HT-29 (cell line): ENCODE measurements at places on chromosomes 11 and 22.

DNA sequence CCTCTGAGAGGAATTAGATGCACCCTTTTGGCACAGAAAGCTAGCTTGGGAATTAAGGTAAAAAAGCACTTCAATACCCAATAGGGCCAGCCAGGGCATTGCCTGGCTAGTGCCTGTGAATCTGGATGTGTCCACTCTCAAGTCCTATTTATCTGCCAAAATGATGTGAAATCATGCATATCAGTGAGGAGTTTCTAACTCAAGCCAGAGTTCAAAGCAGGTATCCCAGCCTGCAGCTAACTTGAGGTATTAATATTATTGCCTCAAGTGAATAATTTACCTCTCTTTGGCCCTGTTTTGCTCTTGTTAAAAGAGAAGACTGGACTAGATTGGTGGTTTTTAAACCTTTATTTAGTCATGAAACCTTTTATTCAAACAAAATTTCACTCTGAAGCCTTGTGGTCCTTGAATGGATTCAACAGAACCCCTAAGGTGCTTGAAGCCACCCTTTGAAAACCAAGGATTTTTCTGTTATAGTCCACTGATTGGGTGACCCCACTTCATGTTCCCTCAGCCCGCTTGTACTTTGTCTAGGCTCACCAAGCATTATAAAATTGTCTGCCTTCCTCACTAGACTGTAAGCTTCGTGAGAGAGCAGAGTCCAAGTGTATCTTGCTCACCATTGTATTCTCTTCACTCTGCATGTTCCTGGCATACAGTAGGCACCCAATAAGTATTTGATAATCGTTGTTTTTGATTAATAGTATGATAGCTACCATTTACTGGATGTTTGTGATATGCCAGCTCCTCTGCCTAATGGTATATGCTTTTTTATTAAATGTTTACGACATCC is 4.5 kb downstream of the RNF121 start:
- no peak for DNase-seq

DNA sequence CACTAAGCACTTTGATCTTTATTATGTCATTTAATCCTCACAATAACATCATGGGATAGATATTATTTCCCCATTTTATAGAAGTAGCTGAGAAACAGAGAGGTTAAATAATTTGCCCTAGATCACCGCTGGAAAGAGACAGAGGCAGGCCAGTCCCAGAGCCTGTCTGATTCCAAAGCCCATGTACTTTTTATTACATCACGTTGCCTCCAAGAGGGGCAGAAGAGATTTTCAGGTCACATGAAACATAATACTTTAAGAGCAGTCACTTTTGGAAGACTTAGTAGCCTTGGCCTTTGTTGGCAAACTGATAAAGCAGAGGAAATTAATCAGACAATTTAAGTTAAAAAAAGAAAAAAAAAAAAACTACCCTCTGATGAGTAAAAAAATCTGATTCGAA is 200.2 kb upstream of the ARHGAP20 start:
- DNase-seq, result no peak

DNA sequence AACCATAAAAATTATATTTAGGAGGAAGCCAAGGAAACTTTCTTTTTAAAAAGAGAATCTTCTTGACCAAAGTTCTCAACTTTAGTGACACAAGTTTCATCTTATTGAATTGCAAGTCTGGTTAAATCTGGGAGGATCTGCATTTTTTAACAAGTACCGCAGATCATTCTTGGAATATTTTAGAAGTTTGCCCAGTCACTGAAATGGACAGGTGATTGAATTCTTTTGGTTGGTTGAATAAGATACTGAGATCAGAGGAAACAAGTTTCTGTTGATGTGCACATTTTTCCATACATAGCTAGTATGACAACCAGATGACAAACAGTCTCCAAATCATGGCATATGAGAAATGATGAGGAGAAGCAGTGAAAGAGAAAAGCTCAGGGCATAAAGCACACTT is 50.2 kb downstream of the SLN start:
- no peak for DNase-seq

- no peak for DNase-seq
Observed at GRCh38 chr11:100419518-100419917, 267.6 kb upstream of the ARHGAP42 start.

- no peak for DNase-seq
Observed at GRCh38 chr11:9285850-9286587, 20.9 kb upstream of the DENND5A start.

- DNase-seq, result no peak
Observed at GRCh38 chr11:69035150-69035945, 13.4 kb upstream of the TPCN2 start.

GRCh38 chr22:35205961-35206360 is 51.3 kb upstream of the HMGXB4 start:
- DNase-seq, result no peak

GRCh38 chr11:96530473-96530872 is 140.7 kb downstream of the JRKL start:
- no peak for DNase-seq
